Effector CD4-positive, alpha-beta T cell (primary cell): ENCODE measurements at places on chromosomes 1 and 21.

DNA sequence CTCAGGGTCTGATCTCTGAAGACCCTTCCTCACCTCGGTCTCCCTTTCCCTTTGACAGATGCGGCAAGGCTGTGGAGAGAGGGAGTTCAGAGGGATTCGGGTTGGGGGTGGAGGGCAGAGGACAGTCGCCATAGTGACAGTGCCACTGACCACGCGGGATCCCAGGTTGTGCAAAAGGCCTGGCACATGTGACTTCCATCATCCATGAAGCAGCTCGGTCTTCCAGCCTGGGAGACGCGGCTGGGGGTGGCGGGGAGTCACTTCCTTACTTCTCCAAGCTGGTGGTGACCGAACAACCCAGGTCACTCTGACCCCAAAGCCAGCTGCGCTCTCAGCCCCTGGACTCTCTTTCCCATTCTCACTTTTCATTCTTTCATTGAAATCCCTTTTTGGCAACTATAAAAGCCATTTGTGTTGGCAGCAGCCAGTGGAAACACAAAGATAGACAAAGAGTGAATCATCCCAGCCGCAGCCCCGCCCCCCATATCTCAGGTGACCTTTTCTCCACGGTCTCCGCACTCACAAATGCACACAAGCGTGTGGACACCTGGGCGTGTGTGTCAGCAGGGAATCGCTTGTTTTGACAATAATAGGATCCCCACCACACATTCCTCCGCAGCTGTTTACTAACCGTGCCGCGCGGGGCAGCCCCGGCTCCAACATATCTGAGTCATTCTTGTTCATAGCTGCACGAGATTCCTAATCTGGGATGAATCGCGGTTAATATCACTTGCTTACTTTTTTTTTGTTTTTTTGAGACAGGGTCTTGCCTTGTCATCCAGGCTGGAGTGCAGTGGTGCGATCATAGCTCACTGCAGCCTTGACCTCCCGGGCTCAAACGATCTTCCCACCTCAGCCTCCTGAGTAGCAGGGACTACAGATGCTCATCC is 68.3 kb downstream of the DHRS3 start:
- DNase-seq: no peak

DNA sequence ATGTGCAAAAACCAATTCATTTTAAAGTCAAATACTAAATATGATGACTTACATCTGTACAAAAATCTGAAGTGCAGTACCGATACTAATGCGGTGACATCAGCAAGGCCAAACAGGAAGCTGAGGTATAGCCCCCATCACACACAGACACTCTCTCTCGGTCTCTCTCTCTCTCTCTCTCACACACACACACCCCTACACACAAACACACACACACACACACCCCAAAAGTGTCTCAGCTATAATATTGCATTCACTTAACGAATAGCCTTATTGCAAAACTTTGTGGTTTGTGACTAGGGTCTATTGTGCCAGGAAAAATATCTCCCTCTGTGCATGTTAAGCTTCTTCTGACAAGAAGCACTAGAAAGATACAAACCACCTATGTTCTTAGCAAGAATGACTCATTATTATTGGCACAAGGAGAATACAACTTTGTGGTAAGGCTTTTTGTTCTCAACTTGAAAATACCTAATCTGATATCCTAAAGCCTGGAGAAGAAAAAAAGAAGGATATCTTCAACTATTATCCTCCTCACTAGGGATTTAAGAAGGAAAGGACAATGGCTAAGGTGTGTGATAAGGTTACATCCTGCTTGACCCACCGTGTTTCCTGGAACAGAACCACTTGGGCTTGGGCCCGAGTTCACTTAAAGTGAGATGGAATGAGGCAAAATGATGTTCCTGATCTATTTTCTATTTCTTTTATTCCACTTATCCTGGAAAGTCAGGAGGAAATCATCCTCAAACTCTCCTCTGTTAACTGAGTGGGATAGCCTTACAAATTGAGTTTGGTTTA is 107.1 kb downstream of the NIBAN1 start:
- peak; percentile 29 for DNase-seq

GRCh38 chr1:192316942-192317450 is at the start of gene RGS21:
TSS of gene RGS21 (plus strand) at chr1:192316992. CDS start at chr1:192343037, 26,045 bp downstream.
- DNase-seq: no peak

DNA sequence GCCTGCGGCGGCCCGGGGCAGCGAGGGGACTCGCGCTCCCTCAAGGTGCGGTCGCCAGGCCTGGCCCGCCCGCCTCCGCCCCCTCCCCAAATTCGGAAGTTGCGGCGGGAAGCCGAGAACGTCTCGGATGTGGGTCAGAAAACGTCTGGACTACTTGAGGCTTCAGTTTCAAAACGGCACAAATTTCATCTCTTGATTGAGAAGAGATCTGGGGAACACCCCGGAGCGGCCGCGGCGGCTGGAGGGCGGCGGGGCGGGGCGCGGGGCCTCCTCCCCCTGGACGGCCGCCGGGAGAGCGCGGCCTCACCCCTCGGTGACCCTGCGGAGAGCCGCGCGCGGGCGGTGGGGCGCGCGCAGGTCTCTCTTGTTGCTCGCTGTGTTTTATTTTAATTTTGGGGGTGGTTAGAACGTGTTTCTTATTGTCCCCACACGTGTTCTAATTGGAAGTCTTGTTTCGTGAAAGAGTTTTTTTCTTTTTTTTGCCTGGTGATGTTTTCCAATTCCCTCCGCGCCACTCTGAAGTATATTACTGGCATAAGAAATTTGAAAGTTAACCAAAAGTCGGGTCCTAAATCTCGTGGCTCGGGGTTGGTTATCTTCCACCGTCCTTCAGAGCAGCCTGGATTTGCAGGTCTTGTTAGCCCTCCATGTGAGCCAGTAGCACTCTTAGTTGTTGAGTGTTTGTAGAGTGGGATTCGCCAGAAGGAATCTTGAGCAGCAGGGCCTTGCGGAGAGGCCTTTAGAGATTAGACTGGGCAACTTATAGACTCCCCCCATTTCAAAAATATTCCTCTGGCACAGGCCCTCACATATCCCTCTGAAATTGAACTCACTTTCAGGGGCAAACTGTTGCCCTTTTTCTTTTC is 749 bp downstream of the PCBP3 start:
- no peak for DNase-seq

- DNase-seq: no peak
Observed at GRCh38 chr21:14527696-14528652, 18.1 kb downstream of the SAMSN1 start.

DNA sequence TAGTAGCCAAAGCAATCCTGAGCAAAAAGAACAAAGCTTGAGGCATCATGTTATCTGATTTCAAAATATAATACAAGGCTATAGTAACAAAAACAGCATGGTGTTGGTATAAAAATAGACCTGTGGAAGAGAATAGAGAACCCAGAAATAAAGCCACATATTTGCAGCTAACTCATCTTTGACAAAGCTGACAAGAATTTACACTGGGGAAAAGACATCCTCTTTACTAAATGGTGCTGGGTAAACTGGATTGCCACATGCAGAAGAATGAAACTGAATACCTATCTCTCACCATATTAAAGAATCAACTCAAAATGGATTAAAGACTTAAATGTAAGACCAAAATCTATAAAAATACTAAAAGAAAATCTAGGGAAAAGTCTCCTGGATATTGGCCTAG is 59.5 kb upstream of the CD55 start:
- DNase-seq: no peak

DNA sequence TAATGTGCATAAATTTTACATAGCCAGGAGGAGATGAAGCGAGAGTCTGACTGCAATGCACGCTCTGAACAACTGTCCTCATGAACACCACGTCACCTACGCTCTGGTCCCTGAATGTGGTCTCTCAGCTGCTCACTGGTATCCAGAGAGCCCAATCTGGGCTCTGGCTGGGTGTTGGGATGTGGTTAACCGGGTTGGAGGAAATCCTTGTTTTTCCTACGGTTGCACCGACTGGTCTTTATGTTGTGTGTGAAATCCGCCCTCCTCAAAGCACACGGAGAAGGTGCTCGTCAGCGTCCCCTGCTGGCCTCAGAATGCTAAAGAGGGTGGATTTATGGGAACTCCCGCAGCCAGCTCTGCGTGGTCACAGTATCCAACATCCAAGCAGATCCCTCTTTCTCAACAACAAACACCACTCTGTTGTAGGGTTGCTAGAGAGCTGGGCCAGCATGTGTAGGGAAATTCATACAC is 51.8 kb upstream of the FAM89A start:
- DNase-seq: peak; percentile 24

- no peak for DNase-seq
Observed at GRCh38 chr1:191142748-191143147, 665.1 kb upstream of the BRINP3 start.

DNA sequence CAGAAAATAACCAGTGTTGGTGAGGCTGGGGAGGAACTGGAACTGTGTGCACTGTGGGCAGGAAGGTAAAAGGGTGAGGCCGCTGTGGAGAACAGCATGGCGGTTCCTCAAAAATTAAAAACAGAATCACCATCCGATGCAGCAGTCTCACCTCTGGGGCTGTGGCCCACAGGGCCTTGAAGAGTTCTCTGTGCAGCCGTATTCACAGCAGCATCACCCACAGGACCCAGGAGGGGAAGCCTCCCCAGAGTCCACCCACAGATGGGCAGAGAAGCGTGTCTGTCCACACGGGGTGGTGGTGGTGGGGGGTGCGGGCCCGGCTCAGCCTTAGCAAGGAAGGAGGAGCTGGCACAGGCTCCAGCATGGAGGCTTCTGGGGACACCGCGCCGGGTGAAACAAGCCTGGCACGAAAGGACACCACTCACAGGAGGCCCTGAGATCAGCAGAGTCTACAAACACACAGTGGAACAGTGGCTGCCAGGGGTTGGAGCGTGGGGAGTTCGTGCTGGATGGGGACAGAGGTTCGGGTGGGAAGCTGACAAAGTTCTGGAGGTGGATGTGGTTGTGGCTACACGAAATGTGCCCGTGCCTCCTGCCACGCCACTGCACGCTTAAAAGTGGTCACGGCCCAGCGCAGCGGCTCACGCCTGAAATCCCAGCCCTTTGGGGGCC is 11.5 kb downstream of the MORN1 start:
- DNase-seq: no peak

DNA sequence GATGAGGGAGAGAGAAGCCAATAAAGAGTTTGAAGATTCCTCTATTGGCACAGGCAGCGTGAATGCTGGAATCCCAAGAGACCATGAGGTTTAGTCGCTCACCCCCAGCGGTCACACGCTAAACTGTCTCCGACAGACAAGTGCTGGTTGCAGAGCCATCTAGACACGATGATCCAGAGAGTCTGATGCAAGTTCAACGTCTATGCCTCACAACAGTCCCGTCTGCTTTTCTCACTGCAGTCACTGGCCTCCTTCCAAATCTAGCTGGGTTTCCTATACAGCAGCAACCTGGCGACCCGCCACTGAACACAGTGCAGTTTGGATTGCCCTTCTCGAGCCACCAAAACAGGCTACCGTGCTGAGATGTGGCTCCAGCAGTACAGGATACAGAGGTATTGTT is 98.6 kb upstream of the KRTAP19-8 start:
- no peak for DNase-seq
